Mesothelial cell of epicardium (in vitro differentiated cells): ENCODE measurements at places on chromosomes 6 and 20. TPM values are rescaled to one million over a fixed set of nuclear protein-coding genes. Genes with fewer than 3 reads are reported as not detected.

GRCh38 chr20:50743087-50743486 lies 11.7 kb downstream of the PARD6B start:
- no peak overlapping the region for H3K4me3 ChIP-seq
- peaks cover 71% of the 10 kb centered on the region for H3K4me1 ChIP-seq
- peak overlapping the region; percentile 76 for H3K27ac ChIP-seq
- peaks cover 13% of the 10 kb centered on the region for H3K36me3 ChIP-seq
- DNase-seq: no peak

GRCh38 chr6:158487495-158487894 lies 72.4 kb upstream of the TMEM181 start:
- no peak overlapping the region for H3K27ac ChIP-seq
- no peaks in the 10 kb centered on the region for H3K4me1 ChIP-seq
- DNase-seq: no peak
- peaks cover 30% of the 10 kb centered on the region for H3K36me3 ChIP-seq
- H3K27me3 ChIP-seq: no peaks in the 10 kb centered on the region
- H3K4me3 ChIP-seq: no peak overlapping the region

DNA sequence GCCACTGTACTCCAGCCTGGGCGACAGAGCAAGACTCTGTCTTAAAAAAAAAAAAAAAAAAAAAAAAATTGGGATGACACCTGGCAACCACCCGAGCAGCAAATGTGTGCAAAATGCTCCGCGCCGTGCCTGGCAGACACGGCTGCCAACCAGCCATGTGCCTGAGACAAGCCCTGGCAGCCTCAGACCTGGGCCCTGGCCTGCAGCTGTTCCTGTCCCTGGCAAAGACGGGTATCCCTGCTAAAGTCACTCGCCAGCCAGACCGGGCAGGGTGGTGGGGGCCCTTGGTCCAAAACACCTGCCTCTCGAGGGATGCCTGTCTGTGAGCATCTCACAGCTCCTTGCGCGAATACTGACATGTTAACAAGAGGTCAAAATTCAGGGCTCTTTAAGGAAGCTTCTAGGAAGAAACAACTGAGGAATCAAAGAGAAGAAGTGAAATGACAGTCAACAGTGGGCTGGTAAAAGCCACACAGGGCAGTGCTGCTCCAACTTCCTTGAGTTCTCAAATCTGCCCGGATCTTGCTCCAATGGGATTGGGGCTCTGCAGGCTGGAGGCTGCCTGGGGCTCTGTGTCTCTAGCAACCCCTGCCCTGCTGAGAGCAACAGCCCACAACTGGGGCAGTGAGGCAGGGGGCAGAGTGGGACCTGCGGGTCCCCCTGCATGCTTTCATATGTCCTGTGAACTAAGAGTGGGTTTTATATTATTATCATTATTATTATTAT lies 53.4 kb downstream of the SYTL3 start:
- no peak overlapping the region for H3K27ac ChIP-seq
- H3K4me1 ChIP-seq: peaks cover 26% of the 10 kb centered on the region
- DNase-seq: no peak
- no peaks in the 10 kb centered on the region for H3K36me3 ChIP-seq
- no peak overlapping the region for H3K4me3 ChIP-seq

- no peak for DNase-seq
- H3K27ac ChIP-seq: no peak overlapping the region
- H3K4me3 ChIP-seq: no peak overlapping the region
Measured at GRCh38 chr20:2224368-2224639, 71.5 kb upstream of the TGM3 start.

DNA sequence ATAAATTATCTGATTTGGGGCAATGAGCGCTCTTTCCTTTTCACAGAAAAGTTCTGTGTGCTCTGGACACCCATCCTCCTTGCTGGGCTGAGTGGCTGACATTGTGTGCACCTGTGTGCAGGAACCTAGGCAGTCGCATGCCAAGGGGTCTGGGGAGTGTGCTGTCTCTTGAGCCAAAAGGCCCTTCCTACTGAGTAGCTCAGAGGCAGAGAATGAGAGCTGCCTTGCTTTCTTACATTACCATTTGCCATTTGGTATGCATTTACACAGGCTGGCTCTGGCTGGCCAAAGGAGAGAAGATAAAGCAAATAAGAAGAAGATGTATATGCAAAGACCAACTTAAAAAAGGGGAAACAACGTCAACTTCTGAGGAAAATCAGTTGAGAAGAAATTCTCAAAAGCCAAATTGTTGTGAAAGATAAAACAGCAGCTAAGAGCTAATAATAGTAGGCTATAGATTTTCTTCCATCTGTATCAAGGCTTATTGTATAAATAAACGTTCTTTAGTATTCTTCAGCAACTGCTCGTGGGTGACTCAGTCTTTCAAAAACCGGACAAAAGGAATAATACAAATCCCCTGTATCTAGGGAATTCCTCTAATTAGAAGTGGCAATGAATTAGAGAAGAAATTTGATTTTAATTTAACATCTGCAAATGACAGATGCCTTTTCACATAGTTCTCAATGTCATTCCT lies 121.9 kb downstream of the INSM1 start:
- no peak for DNase-seq
- H3K27ac ChIP-seq: no peak overlapping the region
- H3K36me3 ChIP-seq: peaks cover 20% of the 10 kb centered on the region
- H3K27me3 ChIP-seq: no peaks in the 10 kb centered on the region

- DNase-seq: no peak
- no peaks in the 10 kb centered on the region for H3K36me3 ChIP-seq
- no peak overlapping the region for H3K27ac ChIP-seq
Measured at GRCh38 chr6:52130440-52130839, 43.0 kb upstream of the PKHD1 start.

DNA sequence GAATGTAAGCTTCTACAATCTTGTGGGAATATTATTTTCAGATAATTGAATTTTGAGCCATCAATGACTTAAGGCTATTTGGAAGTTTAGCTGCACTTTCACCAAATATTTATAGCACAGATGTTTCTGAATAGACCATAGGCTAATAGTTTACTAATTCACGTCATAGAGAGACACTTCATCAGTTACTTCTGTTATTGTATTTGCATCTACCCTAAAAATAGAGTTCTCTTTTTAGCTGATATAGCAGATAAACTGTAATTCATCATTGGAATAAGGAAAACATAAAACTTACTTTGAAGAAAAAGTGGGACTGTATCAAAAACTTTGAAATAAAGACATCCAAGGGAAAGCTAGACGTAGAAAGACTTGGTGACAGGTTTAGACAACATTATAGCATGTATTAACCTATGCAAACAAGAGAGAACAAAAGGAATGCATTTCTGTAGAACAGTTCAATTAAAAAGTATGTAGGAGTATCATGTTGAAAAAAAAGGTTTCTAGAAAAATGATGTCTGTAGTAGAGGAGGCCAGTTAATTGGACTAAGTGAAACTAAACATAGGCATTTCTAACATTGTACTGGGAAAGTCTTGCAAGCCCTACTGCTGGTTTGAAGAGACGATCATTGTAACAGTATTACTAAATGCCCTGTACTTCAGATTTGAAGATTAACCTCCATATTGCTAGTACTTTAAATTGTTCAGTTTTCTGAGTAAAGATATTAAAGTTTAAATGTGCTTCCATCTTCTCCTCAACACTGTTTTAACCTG lies 123.3 kb downstream of the ZFAND3 start:
- no peaks in the 10 kb centered on the region for H3K36me3 ChIP-seq
- no peaks in the 10 kb centered on the region for H3K27me3 ChIP-seq
- peaks cover 13% of the 10 kb centered on the region for H3K4me1 ChIP-seq
- H3K4me3 ChIP-seq: no peak overlapping the region
- DNase-seq: no peak

DNA sequence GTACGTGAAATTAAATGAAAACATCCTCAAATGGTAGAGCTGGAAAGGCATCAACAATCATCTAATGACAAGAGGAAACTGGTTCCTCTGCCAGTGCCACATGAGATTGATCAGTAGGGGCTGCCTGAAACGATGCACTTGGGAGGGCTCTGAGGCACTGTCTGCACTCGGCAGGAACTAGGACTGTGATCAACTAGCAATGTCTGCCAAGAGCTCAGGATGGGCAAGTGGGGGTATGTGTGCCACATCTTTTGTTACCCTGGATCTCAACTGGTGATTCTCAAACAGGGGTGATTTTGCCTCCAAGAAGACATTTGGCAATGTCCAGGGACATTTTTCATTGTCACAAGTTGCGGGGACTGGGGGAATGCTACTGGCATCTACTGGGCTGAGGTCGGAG lies 1.9 kb downstream of the BPIFB6 start:
- H3K27me3 ChIP-seq: peaks cover 25% of the 10 kb centered on the region
- no peak overlapping the region for H3K27ac ChIP-seq
- H3K4me3 ChIP-seq: no peak overlapping the region

DNA sequence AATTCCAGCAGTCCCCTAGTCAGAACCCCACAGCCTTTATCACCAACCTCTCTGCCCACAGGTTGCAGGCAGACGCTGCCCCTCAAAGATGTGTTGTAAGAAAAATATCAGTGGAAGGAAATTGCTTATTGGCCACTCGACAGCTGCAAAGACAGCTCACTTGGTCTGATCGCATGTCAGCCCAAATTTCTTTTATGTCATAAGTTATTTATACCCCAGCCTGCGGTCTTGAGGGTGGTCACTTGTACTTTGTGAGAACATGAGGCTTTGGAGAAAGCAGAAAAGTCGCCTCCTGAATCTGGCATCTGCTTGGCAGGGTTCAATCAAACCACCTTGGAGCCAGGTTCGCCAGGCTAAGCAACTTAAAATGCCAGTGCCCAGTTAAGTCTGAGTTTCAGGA lies 236.5 kb upstream of the CDH4 start:
- H3K4me3 ChIP-seq: no peak overlapping the region
- H3K27ac ChIP-seq: no peak overlapping the region
- DNase-seq: no peak
- no peaks in the 10 kb centered on the region for H3K36me3 ChIP-seq

DNA sequence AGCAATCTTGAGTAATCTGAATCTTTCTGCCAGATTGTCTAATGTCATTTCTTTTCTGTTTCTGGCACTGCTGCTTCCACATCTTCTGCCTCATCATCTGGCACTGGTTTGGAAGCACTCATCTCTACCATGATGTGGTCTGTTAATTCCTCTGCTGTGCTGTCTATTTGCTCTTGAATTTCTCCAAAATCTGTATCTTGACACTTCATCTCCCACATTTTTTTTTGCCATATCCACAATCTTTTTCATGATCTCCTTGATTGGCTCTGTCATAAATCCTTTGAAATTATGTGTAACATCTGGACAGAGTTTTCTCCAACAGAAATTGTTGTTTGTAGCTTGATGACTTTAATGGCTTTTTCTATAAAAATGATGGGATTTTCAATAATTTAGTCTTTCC lies 417.8 kb upstream of the MANEA start:
- no peak for DNase-seq
- no peaks in the 10 kb centered on the region for H3K27me3 ChIP-seq
- H3K36me3 ChIP-seq: no peaks in the 10 kb centered on the region
- H3K4me3 ChIP-seq: no peak overlapping the region
- H3K4me1 ChIP-seq: no peaks in the 10 kb centered on the region

GRCh38 chr20:4720977-4721349 lies 746 bp upstream of the PRND start:
- peaks cover 4% of the 10 kb centered on the region for H3K4me1 ChIP-seq
- no peak overlapping the region for H3K4me3 ChIP-seq
- H3K36me3 ChIP-seq: no peaks in the 10 kb centered on the region

- H3K27ac ChIP-seq: peak within 1 kb of the TSS; percentile 88
- DNase-seq: no peak
- peak within 1 kb of the TSS; percentile 88 for H3K4me3 ChIP-seq
- H3K36me3 ChIP-seq: no peaks in the 10 kb centered on the region
- H3K27me3 ChIP-seq: peaks cover 11% of the 10 kb centered on the region
Measured at GRCh38 chr6:41780551-41781365, at the start of gene PRICKLE4. PRICKLE4 (plus strand) TSS chr6:41780782; CDS start chr6:41783474, 2,692 bp downstream.

GRCh38 chr6:148226284-148226683 lies 116.4 kb upstream of the SASH1 start:
- H3K36me3 ChIP-seq: no peaks in the 10 kb centered on the region
- no peak overlapping the region for H3K4me3 ChIP-seq
- H3K27me3 ChIP-seq: no peaks in the 10 kb centered on the region
- H3K4me1 ChIP-seq: peaks cover 9% of the 10 kb centered on the region
- no peak for DNase-seq
- H3K27ac ChIP-seq: no peak overlapping the region

GRCh38 chr6:67045076-67045475 lies 1338.0 kb upstream of the EYS start:
- no peaks in the 10 kb centered on the region for H3K4me1 ChIP-seq
- no peak overlapping the region for H3K27ac ChIP-seq
- no peak overlapping the region for H3K4me3 ChIP-seq
- no peak for DNase-seq

GRCh38 chr6:135195522-135195921 lies 14.4 kb downstream of the MYB start:
- no peaks in the 10 kb centered on the region for H3K27me3 ChIP-seq
- peaks cover 6% of the 10 kb centered on the region for H3K4me1 ChIP-seq
- peaks cover 2% of the 10 kb centered on the region for H3K36me3 ChIP-seq
- no peak overlapping the region for H3K27ac ChIP-seq

GRCh38 chr20:50395251-50395729 lies 114.9 kb upstream of the PTPN1 start:
- no peak for DNase-seq
- H3K36me3 ChIP-seq: no peaks in the 10 kb centered on the region
- no peaks in the 10 kb centered on the region for H3K27me3 ChIP-seq
- H3K27ac ChIP-seq: no peak overlapping the region
- H3K4me1 ChIP-seq: peaks cover 5% of the 10 kb centered on the region

- no peak for DNase-seq
- peak overlapping the region; percentile 68 for H3K27ac ChIP-seq
- peaks cover 21% of the 10 kb centered on the region for H3K4me1 ChIP-seq
- no peaks in the 10 kb centered on the region for H3K27me3 ChIP-seq
- no peaks in the 10 kb centered on the region for H3K36me3 ChIP-seq
Measured at GRCh38 chr6:38638941-38639497, 710 bp downstream of the BTBD9 start.

The KHDC1L gene
- total RNA-seq: 0.56 to 0.95 TPM (median 0.58 TPM) in 3 replicates

The RAD21L1 gene
- not detected in 3 replicates for total RNA-seq

The CDH26 gene
- total RNA-seq: 0.49 to 0.88 TPM (median 0.71 TPM) in 3 replicates

The OPRM1 gene
- not detected in 3 replicates for total RNA-seq

The ARFGEF3 gene
- 6.1 to 6.3 TPM (median 6.1 TPM) in 3 replicates for total RNA-seq

The LHFPL5 gene
- not detected in 3 replicates for total RNA-seq

The BTN3A1 gene
- total RNA-seq: 37.2 to 39.8 TPM (median 39.0 TPM) in 3 replicates

The CCN2 gene
- total RNA-seq: 683 to 766 TPM (median 697 TPM) in 3 replicates

The LY86 gene
- not detected in 3 replicates for total RNA-seq

The BMP7 gene
- total RNA-seq: 22.2 to 23.8 TPM (median 23.0 TPM) in 3 replicates
